ENCODE measurements at places on chromosomes 11 and 22. TPM values are rescaled to one million over a fixed set of nuclear protein-coding genes. Genes with fewer than 3 reads are reported as not detected.

The OR52A1 gene
- not detected for total RNA-seq

- no peaks in the 10 kb centered on the region for H3K36me3 ChIP-seq
- H3K4me3 ChIP-seq = no peak overlapping the region
- H3K27me3 ChIP-seq = peaks cover 5% of the 10 kb centered on the region
- peaks cover 32% of the 10 kb centered on the region for H3K4me1 ChIP-seq
Measured at GRCh38 chr11:64287676-64288352, 2.2 kb downstream of the GPR137 start.

The SERPING1 gene
- total RNA-seq = 4.6 TPM

DNA sequence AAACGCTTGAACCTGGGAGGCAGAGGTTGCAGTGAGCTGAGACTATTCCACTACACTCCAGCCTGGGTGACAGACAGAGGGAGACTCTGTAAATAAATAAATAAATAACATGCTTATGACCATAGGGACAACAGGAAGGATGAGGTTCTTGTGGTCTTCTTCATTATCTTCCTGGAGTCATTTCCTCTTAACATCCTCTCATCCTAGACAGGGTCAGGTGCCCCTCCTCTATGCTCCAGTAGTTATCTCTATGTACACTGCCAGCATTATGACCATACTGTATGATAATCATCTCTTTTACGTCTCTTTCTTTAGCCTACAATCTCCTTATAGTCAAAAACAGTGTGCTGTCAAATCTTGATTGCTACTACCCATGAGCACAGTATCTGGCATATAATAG is 17.7 kb downstream of the RAB30 start:
- no peaks in the 10 kb centered on the region for H3K36me3 ChIP-seq
- no peak for DNase-seq
- no peaks in the 10 kb centered on the region for H3K27me3 ChIP-seq

The APLNR gene
- not detected for total RNA-seq

DNA sequence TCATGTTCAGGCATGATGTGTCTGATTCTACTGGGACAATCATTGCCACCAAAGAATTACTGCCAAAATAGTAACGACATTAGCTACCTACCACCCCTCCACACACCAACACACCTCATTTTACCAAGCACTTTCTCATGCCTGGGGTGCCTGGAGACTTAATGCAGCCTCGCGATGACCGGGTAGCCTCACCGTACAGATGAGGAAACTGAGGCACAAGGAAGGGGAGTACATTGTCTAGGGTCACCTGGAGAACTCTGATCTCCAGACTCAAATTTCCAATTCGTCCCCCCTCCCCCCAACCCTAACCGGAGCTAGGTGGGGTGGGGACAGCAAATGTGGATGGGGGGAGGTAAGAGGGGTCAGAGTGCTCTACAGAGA is 2.7 kb upstream of the RTN4RL2 start:
- H3K4me3 ChIP-seq = no peak overlapping the region
- no peak for DNase-seq
- H3K27me3 ChIP-seq = peaks cover 56% of the 10 kb centered on the region
- H3K27ac ChIP-seq = no peak overlapping the region
- peaks cover 24% of the 10 kb centered on the region for H3K4me1 ChIP-seq
- no peaks in the 10 kb centered on the region for H3K36me3 ChIP-seq

The GGTLC3 gene
- not detected for total RNA-seq

GRCh38 chr22:41513391-41513790 is 30.9 kb downstream of the POLR3H start:
- no peaks in the 10 kb centered on the region for H3K27me3 ChIP-seq
- no peak overlapping the region for H3K4me3 ChIP-seq
- peaks cover 8% of the 10 kb centered on the region for H3K36me3 ChIP-seq
- H3K27ac ChIP-seq = peak overlapping the region; percentile 96
- DNase-seq = no peak
- peaks cover 25% of the 10 kb centered on the region for H3K4me1 ChIP-seq

The NAP1L4 gene
- total RNA-seq = 83.5 TPM

The TEX54 gene
- 0.65 TPM for total RNA-seq

DNA sequence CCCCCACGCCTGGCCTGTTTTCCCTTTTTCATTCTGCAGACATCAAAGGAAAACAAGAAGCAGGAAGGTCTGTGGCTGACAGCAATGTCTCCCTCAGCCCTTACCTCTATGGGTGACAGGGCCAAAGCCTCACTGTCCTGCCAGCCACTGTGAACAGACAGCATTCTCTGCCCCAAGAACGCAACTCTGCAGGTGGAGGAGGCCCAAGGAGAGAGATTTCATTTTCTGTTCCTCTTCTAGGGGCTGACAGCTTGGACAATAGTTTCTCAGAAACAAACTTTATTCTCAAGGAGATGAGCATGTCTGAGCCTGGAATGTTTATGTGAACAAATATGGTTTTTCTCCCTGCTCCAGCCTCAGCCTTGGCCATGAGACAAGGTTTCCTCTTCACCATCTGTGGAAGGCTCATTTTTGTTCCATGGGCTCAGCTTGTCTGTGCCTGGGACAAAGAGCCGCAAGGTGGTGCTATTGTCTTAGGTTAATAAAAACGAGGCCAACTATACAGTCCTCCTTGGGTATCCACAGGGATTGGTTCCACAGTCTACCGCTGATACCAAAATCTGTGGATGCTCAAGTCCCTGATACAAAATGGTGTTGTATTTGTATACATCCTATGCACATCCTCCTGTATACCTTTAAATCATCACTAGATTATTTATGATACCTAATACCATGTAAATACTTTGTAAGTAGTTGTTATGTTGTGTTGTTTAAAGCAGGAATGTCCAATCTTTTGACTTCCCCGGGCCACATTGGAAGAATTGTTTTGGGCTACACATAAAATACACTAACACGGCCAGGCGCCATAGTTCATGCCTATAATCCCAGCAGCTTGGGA is 5.8 kb downstream of the PIWIL3 start:
- no peak overlapping the region for H3K4me3 ChIP-seq
- H3K27ac ChIP-seq = no peak overlapping the region
- no peak for DNase-seq

The CENPM gene
- 3.3 TPM for total RNA-seq

The POU2AF3 gene
- not detected for total RNA-seq

- peaks cover 48% of the 10 kb centered on the region for H3K4me1 ChIP-seq
- H3K27ac ChIP-seq = peak overlapping the region; percentile 9
- no peaks in the 10 kb centered on the region for H3K27me3 ChIP-seq
Measured at GRCh38 chr11:36356201-36356600, 60.1 kb downstream of the PRR5L start.

DNA sequence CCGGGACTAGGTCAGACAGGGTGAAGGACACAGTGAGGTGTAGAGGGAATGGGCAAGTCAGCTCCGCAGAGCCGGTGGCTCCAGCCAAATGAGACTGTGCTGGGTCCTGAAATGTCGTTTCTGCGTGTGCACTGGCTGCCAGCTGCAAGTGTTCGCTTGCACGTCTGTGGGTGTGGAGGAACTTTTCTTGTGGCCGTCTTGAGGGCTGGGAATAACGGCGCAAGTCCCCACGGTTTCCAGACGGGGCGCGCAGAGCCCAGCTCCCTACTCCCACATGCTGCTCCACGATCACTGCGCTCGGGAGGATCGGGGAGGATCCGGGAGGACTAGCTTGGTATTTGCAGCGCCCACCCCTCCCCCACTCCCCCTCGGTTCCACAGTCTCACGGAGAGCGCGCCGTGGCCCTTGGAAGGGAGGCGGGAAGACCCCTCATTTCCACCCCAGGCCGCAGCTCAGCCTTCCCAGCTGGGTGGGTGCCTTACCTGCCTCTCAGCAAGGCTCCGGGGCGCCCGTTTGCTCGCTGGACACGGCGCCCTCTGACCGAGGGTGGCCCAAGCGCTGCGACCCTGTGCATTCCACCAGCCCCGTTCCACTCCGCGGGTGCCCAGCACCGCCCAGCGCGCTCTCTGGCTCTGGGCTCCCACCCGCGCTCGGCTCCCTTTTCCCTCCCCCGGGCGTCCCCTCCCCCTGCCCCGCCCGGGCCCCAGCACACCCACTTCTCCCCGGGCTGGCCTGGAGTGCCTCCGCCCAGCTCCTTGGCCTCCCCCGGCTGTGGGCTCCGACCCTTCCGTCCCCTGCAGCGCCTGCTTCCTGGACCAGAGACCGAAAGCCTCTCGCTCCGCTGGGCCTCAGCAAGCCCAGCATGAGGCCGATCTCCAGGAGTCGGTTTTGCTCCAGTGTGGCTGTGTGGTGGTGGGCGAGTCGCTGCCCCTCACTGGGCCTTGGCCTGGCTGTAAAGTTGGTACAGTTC is at the start of gene KCNE3:
Gene KCNE3, minus strand, starts transcription at position 634 of the 970 bp plus-strand sequence. CDS start 9,986 bp downstream, outside the sequence.
- no peaks in the 10 kb centered on the region for H3K36me3 ChIP-seq
- peaks cover under 1% of the 10 kb centered on the region for H3K27me3 ChIP-seq
- H3K27ac ChIP-seq = peak within 1 kb of the TSS; percentile 71
- H3K4me3 ChIP-seq = peak within 1 kb of the TSS; percentile 71
- no peak for DNase-seq
- peaks cover 6% of the 10 kb centered on the region for H3K4me1 ChIP-seq

The HEPHL1 gene
- total RNA-seq = not detected

- H3K27ac ChIP-seq = no peak overlapping the region
- DNase-seq = no peak
- H3K4me1 ChIP-seq = peaks cover 24% of the 10 kb centered on the region
- H3K27me3 ChIP-seq = no peaks in the 10 kb centered on the region
- H3K4me3 ChIP-seq = no peak overlapping the region
Measured at GRCh38 chr22:31736458-31736857, 13.5 kb downstream of the PRR14L start.

The ROBO4 gene
- total RNA-seq = not detected

The NTM gene
- 92.1 TPM for total RNA-seq

The TUB gene
- total RNA-seq = 17.2 TPM

GRCh38 chr11:85627332-85627997 is at the start of gene DLG2:
DLG2 (minus strand) TSS chr11:85627344.
- peaks cover 30% of the 10 kb centered on the region for H3K4me1 ChIP-seq
- DNase-seq = no peak
- H3K27ac ChIP-seq = peak within 1 kb of the TSS; percentile 95

The ZNF280B gene
- total RNA-seq = 4.7 TPM

- DNase-seq = no peak
- no peak overlapping the region for H3K27ac ChIP-seq
- H3K4me1 ChIP-seq = peaks cover 4% of the 10 kb centered on the region
- peaks cover 26% of the 10 kb centered on the region for H3K36me3 ChIP-seq
Measured at GRCh38 chr11:57410287-57410686, 16.6 kb downstream of the SLC43A3 start.

The ARHGEF12 gene
- total RNA-seq = 71.9 TPM

The TMEM151A gene
- total RNA-seq = 4.7 TPM

DNA sequence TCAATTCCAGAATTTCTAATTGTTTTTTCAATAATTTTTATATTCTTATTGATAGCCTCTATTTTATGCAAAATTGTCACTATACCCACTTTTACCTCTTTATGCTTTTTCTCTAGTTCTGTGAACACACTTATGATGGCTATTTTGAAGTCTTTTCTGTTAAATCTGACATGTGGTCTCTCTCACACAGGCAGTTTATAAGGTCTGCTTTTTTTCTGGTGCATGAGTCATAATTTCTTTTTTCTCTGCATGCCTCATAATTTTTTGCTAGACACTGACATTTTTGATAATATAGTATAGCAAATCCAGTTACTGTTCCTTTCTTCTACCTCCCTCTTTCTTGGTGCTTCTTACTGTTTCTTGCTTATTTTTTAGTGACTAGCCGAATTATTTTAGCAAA is 36.0 kb downstream of the ZBTB44 start:
- H3K4me3 ChIP-seq = no peak overlapping the region
- peaks cover 4% of the 10 kb centered on the region for H3K36me3 ChIP-seq
- no peaks in the 10 kb centered on the region for H3K27me3 ChIP-seq
- H3K4me1 ChIP-seq = peaks cover 8% of the 10 kb centered on the region

DNA sequence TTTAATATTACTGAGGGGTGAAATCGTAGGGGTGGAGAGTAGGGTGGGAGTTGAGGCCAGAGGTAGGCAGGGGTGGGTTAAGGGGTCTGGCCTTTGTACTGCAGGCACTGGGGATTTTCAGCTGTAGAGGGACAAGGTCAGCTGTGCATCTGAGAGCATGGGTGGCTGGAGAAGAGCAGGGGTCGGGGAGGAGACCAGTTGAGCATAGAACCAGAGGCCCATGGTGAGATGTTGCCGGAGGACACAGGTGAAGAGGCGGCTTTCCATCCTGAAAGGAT is 12.1 kb upstream of the CELSR1 start:
- H3K27me3 ChIP-seq = no peaks in the 10 kb centered on the region
- H3K4me3 ChIP-seq = no peak overlapping the region
- peak overlapping the region; percentile 99 for H3K27ac ChIP-seq
- peak; percentile 35 for DNase-seq
- peaks cover 53% of the 10 kb centered on the region for H3K4me1 ChIP-seq

DNA sequence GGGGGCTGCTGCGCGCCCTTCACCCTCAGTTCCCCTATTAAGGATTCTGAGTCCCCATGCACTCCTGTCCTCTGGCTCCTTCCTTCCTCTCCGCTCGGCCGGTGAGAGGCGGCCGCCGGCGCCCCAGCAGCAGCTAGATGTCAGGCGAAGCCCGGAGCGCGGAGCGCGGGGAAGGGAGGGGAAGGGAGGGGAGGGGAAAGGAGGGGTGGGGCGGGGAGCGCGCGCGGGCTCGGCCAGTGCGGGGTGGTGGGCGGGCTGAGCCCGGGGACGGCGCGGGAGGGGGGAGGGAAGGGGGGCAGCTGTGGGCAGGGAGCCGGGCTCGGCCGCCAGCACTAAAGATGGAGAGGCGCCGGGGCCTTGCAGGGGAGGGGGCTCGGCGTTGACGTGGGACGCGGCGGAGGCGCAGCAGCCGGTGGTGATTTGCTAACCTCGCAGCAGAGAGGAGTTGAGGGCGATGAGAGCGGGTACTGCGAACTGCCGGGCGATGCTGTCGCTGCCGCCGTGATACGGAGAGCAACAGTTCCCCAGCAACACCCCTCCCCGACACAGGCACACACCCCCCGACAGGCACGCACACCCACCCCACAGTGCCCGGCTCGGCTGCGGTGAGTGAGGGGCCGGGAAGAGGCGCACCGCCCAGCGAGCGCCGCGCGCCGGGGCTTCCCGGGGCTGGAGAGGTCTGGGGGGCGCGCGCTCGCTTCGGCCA is at the start of gene ZBTB16:
Gene ZBTB16, plus strand, starts transcription at position 434 of the 706 bp plus-strand sequence. CDS start 3,590 bp downstream, outside the sequence.
- peak; percentile 95 for DNase-seq
- H3K27ac ChIP-seq = peak within 1 kb of the TSS; percentile 91
- H3K27me3 ChIP-seq = peaks cover 35% of the 10 kb centered on the region
- peak within 1 kb of the TSS; percentile 87 for H3K4me3 ChIP-seq
- H3K36me3 ChIP-seq = peaks cover 14% of the 10 kb centered on the region

DNA sequence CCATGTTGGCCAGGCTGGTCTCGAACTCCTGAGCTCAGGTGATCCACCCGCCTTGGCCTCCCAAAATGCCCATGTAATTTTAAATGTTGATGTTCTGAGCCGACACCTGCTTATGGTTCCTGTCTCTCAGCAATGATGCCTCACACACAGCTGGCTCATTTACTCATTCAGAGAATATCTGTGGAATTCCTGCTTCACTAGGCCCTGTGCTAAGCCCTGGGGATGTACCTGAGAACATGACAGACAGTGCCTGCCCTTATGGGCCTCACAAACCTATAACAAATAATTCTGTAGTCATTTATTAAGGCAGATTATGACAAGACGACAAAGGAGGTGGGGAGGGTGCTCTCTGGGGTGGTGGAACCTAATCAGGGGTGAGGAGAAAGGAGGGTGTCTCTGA is 93.7 kb downstream of the PRR5L start:
- no peak overlapping the region for H3K4me3 ChIP-seq
- H3K27me3 ChIP-seq = no peaks in the 10 kb centered on the region
- no peak for DNase-seq
- peaks cover 60% of the 10 kb centered on the region for H3K4me1 ChIP-seq
- H3K36me3 ChIP-seq = peaks cover 14% of the 10 kb centered on the region

- DNase-seq = no peak
- H3K4me3 ChIP-seq = no peak overlapping the region
- no peak overlapping the region for H3K27ac ChIP-seq
Measured at GRCh38 chr11:35424157-35424940, 5.0 kb upstream of the SLC1A2 start.

The LYVE1 gene
- 1.2 TPM for total RNA-seq

- peaks cover 21% of the 10 kb centered on the region for H3K4me1 ChIP-seq
- no peaks in the 10 kb centered on the region for H3K27me3 ChIP-seq
- DNase-seq = no peak
- no peak overlapping the region for H3K27ac ChIP-seq
- H3K4me3 ChIP-seq = peak overlapping the region; percentile 86
Measured at GRCh38 chr11:44949160-44950030, 1.3 kb downstream of the TP53I11 start.

Measured in chondrocyte (in vitro differentiated cells).